ENCODE measurements at places on chromosomes 7 and 10.

GRCh38 chr10:86644794-86645445, 9.4 kb upstream of the OPN4 start:
- no peak for DNase-seq

GRCh38 chr7:157271991-157272324, 64.8 kb upstream of the DNAJB6 start:
- peak; percentile 89 for DNase-seq

DNA sequence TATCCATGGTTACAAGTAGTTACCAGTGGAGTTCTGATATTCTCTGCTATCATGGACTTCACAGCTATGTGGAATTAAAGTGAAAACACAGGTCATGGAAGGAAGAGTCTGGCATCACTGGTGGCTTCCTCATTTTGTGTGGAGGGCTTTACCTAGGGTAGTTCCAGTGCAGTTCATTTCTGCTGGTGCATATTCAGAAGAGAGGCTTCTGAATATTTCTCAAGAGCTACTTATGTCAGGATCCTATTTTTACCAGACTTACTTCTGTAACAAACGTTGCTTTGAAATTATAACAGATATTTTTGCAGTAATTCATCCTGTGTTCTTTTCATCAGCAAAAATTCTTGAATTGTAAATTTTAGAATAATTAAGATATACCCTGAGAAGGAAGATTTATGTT, 236.5 kb upstream of the NPSR1 start:
- no peak for DNase-seq

- DNase-seq = no peak
These were observed 174.0 kb upstream of the TCF7L2 start for GRCh38 chr10:112775892-112776674.

DNA sequence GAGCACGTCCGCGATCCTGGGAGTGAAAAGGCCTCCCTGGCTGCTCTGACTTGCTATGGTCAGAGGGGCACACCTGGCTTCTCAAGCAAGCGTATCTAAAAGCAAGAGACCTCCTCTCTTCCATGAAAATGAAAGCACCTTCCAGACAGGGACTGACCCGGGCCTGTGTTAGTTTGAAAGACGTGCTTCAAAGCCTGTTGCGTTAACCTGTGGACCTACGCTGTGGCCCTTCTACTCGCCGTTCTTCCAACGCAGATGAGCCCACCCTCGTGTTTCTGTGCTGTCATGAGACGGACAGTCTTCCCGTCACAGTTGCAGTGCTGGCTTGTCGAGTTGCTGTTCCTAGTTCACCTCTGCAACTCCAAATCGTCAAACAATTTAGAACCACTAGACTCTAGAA, 15.5 kb upstream of the GDI2 start:
- DNase-seq = no peak

DNA sequence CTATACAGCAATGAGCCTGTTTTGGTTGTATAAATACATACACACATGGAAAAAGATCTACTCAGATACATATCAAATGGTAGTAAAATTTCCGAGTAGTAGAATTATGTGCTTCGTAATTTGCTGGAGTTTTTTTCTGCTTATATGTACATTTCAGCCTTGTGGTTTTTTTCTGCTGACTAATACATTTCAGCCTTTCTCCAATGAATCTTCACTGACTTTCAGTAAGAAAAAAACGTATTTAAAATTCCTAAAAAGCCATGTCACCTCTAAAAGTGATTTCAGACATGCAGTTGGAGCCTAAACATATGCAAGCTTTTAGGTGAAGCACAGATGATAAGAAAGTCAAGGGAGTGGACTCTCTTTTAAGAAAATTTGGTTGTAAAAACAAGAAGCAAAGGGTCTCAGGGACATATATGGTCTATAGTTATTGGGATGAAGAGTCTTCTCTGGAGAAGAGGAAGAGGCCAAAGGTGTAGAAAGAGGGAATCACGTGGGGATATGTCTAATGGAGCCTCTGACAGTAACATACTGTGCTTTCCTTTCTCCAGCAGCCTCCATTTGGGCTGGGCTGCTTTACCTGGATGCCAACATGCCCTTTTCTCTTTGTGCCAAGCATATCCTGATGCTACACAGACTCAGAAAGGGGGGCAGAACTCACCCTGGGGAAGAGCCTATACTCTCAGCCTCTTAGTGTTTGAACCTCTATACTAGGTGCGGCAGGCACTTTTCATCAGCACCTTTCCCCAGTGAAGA, 2.4 kb downstream of the AMPH start:
- peak; percentile 41 for DNase-seq

DNA sequence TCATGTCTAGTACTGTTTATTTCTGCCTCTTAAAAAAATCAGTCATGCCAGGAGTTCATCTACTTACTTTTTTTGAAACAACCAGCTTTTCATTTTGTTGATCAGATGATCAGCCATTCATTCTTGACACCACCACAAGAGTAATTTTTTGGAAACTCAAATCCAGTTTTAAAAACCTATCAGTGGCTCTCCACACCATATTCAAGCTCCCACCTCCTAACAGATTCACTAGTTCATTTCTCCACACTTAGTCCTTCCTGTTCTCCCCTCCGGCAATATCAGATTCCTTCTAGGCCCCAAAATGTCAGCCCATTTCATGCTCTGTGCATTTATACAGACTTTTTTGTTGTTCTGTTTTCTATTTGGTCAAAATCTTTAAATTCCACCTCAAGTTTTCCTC, 341.6 kb downstream of the RNLS start:
- no peak for DNase-seq

GRCh38 chr7:112161253-112162141, 44.7 kb downstream of the DOCK4 start:
- DNase-seq = no peak

DNA sequence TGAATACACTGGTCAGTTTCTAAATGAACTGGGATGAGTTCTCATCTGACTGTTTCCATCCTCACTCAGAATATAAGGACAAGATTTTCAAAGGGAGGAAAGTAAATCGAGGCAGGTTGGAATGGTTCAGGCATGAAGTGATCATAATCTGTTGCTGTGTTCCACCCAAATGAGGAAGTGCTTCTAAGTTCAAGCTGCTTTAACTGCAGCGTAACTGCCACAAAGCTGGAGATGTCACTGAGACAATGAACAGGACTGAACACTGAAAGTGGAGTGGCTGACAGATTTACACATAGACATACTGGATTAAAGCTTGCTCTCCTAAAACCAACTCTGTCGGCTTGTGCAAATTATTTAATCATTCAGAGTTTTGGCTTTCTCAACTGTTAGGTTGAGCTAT, 66.6 kb downstream of the GPR37 start:
- DNase-seq = no peak

- no peak for DNase-seq
These were observed 70.9 kb upstream of the SAMD8 start for GRCh38 chr10:75040576-75040975.

DNA sequence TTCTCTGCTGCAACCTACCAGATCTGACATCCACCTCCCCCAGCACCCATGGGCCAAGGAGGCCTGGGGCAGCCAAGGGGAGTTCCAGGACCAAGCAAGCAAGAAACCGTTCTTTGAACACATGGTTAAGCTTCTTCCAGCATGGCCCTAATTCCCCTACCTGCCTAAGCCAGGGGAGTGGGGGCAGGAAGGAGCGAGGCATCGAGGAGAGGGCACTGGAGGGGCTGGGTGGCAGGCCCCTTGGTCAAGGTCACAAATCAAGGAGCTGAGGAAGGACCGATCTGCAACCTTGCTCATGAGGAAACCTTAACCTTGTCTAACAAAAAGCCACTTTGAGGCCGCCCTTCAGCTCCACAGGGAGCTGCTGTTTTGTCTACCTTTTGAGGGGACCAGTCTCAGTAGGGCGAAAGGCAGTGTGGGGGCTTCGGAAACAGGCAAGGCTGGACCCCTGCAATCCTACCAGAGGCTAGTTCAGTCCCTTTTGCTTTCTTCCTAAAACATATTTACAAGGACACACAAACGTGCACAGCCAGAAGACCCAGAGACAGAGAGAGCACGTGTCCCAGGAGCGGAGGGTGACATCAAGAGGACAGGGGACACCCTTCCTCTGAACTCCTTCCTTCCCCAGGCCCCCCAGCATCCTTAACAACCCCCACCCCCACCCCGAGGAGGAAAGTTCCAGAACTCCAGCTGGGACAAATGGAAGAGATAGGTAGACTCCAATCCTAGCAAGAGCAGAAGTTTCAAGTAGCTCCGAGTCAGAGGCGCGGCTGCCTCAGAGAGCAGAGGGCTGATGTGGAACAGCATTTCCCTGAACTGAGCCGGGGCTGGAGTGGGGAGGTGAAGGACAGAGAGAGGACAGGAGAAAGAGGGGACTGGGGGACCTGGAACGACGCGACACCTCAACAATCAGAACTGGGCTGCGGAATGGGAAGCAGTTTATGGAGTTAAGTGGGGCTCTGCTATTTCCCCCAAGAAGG, 28.2 kb downstream of the SPOCK2 start:
- DNase-seq = no peak

DNA sequence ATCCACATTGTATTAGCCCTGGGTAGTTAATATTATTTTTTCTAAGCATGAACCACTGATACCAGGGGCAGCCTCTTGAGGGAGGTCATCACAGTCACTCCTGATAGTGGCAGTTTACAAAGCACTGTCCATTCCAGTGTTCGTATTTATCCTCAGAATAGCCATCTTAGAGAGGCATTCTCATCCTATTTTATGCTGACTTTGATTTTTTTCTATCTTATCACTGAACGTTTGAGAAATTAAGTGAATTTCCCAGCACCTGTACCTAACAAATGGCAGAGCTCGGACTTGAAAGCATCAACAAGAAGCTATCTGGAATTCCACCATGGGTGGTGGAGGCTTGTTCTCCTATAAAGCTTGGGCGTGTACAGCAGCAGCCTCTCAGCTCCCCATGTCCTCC, 26.1 kb upstream of the MGAM2 start:
- no peak for DNase-seq

GRCh38 chr10:86071145-86071544, 295.4 kb downstream of the GRID1 start:
- DNase-seq = no peak

GRCh38 chr7:18495412-18496340, at the start of gene HDAC9:
TSS of gene HDAC9 (plus strand) at chr7:18495749. CDS start at chr7:18496303, 554 bp downstream.
- peak; percentile 27 for DNase-seq

GRCh38 chr10:101067356-101068083, 5.7 kb downstream of the KAZALD1 start:
- peak; percentile 86 for DNase-seq

- DNase-seq = no peak
These were observed at the start of gene IL2RA for GRCh38 chr10:6062101-6062771. TSS of gene IL2RA (minus strand) at chr10:6062367. CDS start at chr10:6062151, 216 bp downstream.

- DNase-seq = no peak
These were observed 14.6 kb downstream of the ATP5F1C start for GRCh38 chr10:7802606-7803005.

GRCh38 chr7:27916372-27916771, 176.4 kb downstream of the TAX1BP1 start:
- DNase-seq = no peak

DNA sequence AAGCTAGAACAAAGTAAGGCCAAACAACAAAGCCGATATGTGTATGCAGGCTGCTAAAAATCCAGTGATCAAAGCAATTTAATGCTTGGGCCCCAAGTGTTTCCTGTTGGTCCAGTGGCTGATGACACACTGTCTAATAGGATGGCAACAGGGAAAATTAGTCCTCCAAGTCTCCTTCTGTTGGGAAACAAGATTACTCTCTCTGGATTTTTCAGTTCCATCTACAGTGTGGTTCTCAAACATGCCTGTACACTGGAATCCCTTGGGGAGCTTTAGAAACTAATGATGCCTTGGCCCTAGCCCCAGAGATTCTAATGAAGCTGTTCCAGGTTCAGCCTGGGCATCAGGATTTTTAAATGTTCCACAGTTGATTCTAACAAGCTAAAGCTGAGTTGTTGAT, 198.7 kb downstream of the AHR start:
- peak; percentile 27 for DNase-seq

GRCh38 chr7:3986927-3987326, 685.9 kb downstream of the SDK1 start:
- no peak for DNase-seq

DNA sequence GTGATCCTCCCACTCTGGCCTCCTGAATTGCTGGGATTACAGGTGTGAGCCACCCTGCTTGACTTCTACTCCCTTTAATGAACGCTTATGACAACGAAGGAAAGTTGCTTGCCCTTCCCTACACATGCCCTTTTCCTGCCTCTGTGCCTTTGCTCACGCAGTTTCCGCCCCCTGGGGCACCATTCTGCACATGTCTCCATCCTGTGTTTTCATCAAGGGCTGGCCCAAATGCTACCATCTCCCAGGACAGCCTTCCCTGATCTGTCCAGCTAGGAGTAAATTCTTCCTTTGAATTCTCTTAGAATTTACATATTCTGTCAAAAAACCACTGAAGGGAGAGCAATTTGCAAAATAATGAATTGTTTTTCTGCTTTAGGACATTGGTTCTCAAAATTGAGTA, 50.0 kb upstream of the KMT2C start:
- DNase-seq = no peak

- DNase-seq = no peak
These were observed 96.5 kb upstream of the PODXL start for GRCh38 chr7:131652934-131653333.

- DNase-seq = no peak
These were observed 218.8 kb upstream of the FRMD4A start for GRCh38 chr10:14549496-14549895.

DNA sequence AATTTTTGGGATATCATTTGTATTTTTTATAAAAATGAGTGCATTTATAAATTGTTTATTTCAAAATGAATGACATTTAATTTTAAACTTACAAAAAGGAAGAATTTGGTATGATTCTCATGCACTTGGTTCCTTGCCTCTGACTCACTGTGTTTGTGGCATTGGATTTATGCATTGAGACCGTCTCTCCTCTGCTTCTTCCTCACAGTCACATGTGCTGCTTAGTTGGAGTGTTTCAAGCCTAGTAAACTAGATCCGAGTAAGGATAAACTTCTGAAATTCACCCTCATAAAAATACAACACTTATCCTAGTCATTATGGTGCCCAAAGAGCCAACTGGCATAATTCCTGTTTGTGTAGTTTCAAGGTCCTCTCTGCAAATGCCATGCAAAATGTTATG, 19.1 kb upstream of the FZD8 start:
- peak; percentile 24 for DNase-seq

DNA sequence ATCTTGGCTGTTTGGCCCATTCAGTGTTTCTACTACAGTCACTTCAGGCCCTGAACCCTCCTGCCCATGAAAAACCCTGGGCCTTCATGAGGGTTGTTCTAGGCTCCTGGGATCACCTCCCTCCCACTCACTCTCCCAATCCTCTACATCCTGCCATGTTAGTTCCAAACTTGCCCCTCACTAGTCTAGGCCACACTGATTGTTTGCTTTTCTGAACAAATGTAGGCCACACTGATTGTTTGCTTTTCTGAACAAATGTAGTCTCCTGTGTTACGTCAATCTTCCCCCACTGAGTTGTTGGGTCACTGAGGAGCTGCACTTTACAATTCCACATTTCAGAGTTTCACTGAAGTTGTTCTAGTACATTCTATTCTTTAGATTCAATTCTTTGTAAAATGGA, 5.3 kb upstream of the ALDH18A1 start:
- no peak for DNase-seq
